Activated naive CD4-positive, alpha-beta T cell treated with Interleukin-2 at 50 U/mL for 16 hours (primary cell): ENCODE measurements at places on chromosomes 5 and 9.

DNA sequence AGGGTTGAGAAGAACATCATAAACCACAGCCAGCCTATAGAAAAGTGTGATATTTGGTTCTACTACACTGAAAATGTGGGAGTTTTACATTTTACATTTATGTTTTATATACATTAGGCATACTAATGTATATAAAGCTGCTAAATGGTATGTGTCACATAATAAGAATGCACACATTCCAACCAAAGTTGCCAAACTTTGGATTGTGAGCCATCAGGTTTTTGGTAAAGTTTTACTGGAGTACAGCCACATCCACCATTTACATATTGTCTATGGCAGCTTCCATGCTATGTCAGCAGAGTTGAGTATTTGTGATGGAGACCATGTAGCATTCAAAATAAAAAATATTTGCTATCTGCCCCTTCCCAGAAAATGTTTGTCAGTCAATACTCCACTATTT lies 23.1 kb upstream of the TARS1 start:
- DNase-seq, result no peak

DNA sequence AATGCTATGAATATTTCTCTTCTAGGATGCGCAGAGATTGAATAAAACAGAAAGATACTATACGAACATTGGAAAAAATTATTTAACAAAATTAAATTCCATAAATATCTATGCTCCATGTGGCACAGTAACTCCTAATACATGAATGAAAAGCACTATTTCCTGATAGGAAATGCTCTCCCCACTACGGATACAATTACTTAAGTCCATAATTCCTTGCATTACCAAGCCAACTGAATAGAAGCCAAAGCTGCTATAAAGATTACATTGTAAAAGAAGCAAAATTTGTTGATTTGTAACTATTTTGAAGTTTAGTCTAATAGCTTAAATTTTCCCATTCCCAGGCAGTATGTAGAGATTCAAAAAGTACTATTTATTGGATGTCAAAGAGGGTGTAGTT lies 61.8 kb upstream of the SNX2 start:
- DNase-seq, result no peak

DNA sequence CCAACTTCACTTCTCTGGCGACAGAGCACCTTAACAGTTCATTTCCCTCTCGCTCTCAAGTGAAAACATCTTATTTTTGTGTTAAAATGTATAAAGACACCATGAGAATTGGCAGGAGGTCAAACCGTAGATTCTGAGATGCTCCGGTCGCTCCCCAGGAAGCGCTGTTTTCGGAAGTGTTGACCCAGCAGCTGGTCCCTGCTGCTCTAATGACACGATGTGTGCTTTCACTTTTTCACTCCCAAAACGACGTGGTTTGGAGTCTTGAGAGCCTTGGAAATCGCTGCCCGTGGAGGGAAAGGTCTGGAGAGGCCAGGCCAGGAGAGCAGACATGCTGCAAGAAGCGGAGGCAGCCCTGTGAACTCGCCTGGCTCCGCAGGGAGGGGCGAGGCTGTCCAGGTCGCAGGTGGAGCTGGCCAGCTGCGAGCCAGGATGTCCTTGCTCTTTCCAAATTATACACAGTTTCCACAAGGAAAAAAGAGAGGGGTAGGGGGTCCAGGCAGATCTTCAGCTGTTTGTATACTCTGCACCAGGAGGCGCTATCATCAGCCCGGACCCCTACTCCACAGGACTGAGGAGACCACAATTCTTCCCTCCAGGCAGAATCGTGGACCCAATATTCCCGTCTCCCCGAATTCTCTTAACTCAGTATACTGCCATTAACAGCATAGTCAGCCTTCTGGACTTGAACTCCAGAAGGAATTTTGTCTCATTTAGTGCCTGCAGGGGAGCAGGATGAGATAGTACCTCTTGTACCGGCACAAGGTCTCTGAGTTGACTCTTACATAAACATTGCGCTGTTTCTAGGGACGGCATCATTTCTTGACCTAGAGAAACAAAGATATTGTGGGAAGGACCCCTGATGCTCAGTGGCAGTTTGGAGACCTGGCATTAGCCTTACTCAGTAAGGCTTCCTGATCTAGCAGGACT lies 248.6 kb upstream of the ANKRD55 start:
- DNase-seq, result peak; percentile 17

DNA sequence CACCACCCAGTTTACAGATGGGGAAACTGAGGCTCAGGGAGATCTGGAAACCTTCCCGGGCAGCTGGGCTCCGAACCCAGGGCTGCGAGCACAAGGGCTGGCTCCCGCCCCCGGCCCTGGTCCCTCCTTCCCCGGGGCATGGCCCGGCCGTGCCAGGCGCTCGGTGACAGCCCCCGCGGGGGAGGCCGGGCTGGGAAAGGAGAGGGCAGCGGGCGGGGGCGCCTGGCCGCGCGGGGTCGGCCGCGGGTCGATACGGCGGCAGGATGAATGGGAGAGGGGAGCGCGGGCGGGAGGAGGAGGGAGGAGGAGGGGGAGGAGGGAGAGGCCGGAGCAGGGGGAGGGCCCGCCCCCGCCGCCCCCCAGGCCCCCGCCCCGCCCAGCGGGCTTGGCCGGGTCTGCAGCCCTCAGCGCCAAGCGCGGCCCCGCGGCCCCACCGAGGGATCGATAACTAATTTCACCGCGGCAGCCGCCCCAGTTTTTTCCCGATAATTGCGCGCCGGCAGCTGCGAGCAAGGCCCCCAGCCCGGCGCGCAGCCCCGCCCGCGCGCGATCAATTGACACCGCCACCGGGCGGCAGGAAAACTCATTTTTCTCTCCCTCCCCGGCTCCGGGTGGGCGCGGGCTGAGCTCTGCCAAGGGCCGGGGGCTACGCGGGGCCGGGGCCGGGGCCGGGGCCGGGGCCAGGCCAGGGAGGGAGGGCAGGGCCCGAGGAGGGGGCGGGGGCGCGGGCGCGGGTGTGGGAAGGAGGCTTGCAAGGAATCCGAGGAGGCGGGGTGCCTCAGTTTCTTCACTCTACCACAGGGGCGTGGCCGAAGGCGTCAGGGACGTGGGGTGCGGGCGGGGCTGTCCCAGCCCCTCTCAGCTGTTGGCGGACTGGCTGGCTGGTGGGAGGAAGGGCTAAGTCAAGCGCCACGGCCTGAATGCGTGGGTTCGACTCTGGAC lies 52.1 kb downstream of the C9orf50 start:
- peak; percentile 11 for DNase-seq

DNA sequence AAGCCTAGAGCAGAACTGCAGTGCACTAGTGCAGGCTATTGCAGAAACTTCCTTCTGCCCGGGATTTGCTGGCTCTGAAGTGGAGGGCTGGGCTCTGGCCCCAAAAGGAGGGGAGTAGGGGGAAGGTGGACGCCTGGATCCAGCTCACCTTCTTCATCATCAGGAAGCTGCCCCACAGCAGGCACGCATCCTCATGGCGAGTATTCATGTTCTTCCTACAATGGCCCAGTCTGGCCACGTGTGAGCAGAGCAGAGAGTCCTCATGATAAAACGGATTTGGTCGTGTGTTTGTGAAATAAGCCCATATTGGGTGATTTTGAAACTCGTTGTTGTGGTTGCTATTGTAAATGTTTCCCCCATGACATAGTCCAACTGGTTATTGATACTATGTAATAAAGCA lies 8.2 kb upstream of the GLIPR2 start:
- no peak for DNase-seq

DNA sequence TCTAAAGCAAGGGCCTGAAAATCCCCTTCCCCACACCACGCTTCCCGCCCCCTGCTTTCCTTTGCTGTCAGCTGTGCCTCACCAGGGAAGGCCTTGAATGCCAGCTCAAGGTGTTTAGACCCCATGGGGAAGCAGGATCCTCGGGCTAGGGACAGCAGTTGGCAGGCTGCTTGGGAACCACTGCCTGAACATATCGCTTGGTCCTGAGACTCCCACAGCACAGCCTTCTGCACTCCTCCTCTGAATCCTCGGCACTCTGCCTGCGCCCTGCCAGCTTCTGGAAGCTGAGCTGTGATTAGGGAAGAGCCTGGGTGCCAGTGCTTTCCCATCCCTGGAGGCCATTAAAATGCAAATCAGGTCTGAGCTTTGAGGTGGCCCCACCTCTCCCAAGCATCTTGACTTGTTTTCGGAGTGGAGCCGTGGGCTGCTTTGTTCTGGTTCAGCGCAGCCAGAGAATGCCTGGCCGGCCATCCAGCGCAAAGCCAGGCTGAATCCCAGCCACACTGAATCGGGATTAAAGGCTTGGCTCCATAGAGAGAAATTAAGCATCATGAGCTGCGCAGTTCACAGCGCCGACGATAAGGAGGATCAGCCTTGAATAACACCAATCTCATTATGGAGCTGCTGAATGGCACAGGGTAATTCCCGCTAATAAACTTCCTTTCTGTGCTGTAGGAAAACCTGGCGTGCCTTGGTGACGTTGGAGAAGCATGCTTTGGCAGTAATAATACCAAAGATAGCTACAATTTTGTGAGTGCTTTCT lies 40.0 kb downstream of the AMBP start:
- no peak for DNase-seq
